Pancreas (tissue), 10 donors: ENCODE measurements at places on chromosomes 16 and 17.

DNA sequence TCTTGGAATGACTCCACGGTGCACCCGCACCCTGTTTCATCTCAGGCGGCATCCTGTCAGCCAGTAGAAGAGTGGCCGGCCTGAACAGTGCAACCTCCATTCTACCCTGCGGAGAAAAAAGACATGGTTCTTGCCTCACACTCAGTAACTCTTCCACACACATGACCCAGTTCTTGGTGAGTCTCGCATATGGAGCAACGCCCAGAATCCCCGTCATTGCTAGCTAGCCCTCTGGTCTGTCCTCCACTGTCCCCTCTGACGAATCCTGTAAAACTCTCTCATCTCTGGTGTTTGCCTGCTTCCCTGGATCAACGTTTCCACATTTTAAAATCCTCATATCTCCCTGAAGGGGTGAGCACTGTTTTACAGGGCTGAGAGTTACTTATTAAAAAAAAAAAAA lies 4.2 kb upstream of the RDM1 start:
- no peak for DNase-seq

DNA sequence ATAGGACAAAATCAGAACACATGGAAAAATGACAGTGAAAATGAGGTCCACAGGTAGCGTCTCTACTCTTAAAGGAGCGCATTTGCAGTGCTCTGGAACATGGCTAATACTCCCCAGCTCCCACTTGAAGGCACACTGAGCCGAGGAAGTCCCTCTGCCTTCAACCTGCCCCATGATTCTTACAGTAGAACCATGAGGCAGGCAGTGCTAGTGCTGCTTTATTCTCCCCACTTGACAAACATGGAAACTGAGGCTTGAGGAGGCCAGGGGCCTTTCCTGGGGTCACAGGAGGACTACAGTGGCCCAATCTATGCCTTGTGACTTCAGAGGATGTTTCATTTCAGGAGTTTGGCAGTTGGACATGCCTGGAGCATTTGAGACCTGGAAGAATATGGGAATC lies 244.1 kb upstream of the MAF start:
- DNase-seq = no peak

DNA sequence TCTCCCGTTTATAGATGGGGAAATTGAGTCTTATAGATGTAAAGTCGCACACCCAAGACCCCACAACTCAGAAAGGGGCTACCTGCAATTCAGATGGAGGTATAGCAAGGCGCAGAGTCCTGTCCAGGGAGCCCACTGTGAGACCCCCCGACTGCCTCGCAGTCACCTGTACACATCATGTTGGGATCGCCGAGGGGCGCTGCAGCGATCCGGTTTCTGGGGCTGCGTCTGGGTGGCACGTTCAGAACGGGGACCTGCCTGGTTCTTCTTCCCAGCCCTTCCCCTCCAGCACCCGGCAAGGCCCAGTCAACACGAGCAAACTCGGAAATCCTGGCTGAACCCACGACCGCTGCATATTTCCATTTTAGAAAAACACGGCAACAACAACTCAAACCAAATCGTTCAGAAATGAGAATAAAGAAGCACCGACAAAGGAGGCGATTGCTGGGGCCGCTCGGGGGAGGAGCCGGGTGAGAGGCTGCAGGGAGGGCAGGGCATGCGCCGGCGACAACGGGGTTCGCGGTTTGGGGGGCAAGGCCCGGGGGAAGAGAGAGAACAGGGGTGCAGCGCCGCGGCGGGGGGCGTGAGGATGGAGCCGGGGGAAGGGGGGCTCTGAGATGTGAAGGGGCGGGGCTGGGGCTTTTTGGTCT lies 643 bp downstream of the HSDL1 start:
- peak; percentile 26 for DNase-seq

DNA sequence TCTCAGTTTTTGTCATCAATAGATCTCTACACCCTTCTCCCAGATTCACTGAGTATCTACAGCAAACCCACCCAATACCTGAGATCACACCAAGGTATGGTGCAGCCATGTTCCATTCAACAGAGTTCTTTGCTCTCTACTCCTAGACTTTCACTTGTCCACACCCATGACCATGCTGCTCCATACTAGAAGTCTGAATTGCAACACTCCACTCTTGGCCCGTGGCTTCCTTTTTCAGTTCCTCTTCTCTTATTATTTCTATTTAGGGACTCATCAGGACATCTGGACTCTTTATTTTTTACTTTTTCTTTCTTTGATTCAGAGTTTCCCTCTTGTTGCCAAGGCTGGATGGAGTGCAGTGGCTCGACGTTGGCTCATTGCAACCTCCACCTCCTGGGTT lies 37.1 kb downstream of the YWHAE start:
- no peak for DNase-seq

DNA sequence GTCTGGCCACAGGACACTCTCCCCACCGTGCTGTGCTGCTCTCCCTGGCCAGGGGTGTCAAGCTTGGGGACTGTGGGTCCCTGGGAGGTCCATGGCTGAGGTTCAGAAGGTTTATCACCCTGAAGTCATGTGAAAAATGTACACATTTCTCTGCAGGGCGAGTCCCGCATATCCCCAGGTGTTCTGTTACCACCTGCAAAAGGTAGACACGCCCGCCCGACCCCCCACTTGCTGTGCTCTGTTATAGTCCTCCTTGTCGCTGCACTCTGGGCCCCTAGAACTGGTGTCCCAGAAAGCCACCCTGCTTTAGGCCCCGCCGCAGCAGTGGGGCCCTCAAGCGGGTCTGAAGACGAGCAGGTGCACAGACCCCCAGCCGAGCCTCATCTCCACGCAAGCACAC lies 11.8 kb downstream of the JPT2 start:
- DNase-seq = no peak

GRCh38 chr17:34163646-34164045 lies 91.4 kb upstream of the CCL2 start:
- no peak for DNase-seq

DNA sequence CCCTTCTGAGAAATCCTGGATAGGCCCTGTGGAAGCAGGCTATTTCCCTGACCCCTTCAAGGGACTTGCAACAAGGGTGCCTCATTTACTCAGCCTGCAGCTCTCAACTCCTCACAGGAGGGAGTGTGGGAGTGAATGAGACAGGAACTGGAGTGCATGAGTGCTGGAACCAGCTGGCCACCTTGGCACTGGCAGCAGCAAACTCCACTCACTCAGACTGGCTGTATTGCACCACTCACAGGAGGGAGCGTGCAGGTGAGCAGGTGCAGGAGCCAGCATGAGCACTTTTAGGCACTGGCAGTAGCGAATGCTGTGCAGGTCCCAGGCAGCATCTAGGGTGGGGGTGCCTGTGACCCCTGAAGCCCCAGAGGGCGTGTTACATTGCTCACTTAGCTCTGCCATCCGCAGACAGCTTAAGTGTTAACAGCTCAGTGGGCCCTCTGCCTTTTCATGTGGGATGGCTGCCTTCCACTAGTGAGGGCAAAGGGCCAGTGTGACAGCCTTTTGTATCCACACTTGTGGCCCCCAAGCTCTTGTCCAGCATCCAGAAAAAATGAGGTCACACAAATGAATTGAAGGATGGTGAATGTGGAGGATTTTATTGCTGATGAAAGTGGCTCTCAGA lies 11.0 kb upstream of the ZNHIT3 start:
- DNase-seq = no peak

DNA sequence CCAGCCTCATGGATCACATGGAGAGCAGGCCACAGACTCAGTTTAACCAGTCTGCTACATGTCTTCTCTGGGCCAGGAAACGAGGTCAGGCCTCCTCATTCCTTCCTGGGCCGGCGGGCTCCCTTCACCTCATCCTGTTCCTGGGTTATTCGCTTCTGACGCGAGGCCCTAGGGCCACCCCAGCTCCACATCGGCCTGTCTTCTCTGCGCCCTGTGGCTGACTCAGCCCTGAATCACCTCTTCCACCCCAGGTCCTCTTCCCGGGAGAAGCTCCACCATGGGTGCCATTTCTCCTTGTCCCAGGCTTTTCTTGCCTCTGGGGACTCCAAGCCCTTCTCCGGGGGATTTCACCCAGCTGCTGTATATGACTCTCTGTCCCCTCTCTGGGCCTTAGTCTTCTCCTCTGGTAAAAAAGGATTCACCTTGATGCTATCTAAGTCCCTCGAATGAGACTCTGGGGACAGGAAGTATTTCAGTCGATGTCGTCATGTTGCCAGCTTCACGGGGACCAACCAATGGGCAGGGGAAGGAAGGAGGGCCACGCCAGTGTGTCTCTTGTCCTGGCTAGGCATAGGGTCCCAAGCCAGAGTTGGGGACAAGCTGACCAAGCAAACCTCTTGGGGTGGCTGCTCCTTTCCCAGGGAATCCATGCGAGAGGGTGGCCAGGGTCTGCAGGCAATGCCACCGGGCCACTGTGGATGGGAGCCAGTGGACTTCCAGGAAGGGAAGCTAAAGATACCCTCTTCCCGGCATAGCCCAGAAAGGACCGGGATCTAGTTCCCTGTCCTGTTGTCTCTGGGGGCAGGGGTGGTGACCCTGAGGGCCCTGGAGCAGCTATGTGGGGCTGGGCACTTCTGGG lies 58.7 kb downstream of the SOCS3 start:
- DNase-seq = no peak

- no peak for DNase-seq
These were observed 47.5 kb downstream of the WNT3 start for GRCh38 chr17:46770818-46771560.

DNA sequence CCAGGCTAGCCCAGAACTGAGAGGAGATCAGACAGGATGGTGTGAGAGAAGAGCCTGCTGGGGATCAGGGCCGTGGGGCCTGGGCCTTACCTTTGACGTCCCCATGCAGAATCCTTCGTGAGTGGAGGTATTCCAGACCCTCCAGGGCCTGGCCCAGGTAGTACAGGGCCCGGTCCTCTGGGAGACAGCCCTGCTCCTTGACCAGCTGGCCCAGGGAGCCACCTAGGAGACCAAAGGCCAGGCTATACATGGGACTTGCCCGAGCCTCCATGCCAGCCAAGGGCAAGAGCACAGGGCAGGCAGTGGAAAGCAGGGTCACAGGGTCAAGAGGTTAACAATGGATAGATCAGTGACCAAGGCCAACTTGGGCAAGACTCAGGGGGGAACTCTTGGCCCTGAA lies 12.1 kb upstream of the SPATA32 start:
- no peak for DNase-seq

- no peak for DNase-seq
These were observed 17.1 kb downstream of the C16orf74 start for GRCh38 chr16:85733839-85734170.

DNA sequence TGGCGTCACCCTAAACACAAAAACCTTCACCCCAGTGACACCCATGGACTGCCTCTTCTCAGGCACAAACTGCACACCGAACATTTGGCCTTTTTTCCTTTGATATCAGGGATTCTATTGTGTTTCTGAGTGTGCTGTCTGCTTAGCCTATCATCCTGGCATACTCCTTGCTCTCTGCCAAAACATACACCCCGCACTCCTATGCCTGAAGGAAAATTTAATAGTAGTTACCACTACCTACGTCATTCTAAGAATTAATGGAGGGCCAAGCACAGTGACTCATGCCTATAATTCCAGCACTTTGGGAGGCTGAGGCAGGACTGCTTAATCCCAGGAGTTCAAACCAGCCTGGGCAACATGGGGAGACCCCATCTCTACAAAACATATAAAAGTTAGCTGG lies 19.9 kb upstream of the SLFN13 start:
- no peak for DNase-seq

GRCh38 chr16:86391486-86391885 lies 118.8 kb upstream of the FOXF1 start:
- DNase-seq = no peak

DNA sequence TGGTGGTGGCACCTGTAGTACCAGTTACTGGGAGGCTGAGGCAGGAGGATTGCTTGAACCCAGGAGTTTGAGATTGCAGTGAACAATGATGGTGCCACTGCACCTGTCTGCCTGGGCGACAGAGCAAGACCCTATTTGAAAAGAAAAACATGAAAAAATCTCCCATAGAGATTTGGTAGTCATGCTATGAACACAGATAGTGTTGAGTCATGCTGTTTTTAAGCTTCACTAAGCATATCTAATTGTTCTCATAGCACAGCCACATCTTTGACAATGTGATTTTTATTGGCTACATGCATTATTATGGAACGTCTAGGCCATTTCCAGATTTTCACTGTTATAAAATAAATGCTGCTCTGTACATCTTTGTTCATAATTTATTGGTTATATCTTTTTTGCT lies 6.0 kb downstream of the IL34 start:
- DNase-seq = no peak

DNA sequence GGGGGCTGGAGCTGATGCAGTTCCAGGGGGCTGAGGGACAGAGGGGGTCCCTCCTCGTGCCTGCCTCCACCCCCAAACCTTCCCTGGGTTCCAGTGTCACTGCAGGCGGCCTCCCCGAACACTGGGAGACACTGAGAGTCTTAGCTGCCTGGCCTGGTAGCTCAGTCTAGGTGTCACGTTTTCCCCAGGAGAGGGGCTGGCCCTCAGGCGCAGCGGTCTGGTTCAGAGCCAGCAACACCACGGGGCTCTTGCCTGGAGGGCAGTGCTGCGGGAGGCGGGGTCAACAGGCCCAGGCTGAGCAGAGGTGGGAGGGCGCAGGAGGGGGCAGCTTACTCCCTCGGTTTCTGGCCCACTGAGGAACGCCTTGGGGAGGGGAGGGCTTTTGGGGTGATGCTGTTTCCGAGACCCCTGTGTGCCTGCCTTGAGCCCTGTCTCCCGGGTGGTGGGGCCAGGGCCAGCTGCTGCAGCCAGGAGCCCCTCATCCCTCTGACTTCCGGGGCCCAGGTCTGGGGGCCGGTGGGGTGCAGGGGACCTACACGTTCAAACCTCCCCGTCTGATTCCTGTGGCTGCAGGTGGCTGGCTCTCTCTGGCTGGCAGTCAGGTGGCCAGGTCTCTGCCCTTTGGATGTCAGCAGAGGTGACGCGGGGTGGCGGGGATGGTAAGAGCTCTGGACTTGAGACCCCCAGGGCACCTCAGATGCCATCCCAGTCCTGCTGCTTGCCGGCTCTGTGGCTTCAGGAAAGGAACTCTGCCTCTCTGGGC lies 89.3 kb upstream of the GSE1 start:
- DNase-seq = peak; percentile 91

GRCh38 chr16:30724641-30725417 lies 23.4 kb upstream of the PHKG2 start:
- DNase-seq = no peak

DNA sequence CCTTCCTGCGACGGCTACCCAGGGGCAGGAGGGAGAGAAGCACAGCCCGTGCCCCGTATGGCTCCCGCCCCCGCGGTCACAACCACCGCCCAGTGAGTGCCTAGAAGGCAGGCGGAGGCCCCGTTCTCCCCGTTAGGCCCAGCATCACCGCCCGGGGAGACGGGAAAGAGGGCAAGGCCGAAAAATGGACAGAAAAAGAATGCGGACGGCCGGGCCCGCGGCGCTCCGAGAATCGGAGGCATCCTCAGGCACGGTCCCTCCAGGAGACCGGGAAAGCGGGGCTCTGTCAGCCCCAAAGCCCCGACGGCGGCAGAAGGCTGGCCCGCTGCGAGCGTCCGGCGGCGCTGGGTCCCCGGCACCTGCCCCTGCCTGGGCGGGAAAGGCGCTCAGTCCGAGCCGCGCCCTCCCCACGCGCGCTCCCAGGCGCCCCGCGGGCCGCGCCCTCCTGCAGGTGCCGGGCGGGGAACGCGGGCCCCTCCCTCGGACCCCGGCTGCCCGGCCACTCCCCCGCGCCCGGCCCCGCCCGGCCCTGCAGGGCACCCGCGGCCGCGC lies 407 bp downstream of the MCRIP1 start:
- DNase-seq = no peak

GRCh38 chr16:77853161-77853560 lies 64.8 kb downstream of the VAT1L start:
- DNase-seq = no peak

- DNase-seq = peak; percentile 80
These were observed 902 bp downstream of the ARHGAP27 start for GRCh38 chr17:45431531-45432404.
